ENCODE measurements at places on chromosomes 1 and 21.
A peak's percentile ranks its signal among the peaks of the same experiment; 100 is the strongest.

- no peak for DNase-seq
Observed at GRCh38 chr1:183651612-183652011, 1.5 kb downstream of the APOBEC4 start.

GRCh38 chr1:40984066-40984465, 4.6 kb downstream of the CTPS1 start:
- DNase-seq: no peak

DNA sequence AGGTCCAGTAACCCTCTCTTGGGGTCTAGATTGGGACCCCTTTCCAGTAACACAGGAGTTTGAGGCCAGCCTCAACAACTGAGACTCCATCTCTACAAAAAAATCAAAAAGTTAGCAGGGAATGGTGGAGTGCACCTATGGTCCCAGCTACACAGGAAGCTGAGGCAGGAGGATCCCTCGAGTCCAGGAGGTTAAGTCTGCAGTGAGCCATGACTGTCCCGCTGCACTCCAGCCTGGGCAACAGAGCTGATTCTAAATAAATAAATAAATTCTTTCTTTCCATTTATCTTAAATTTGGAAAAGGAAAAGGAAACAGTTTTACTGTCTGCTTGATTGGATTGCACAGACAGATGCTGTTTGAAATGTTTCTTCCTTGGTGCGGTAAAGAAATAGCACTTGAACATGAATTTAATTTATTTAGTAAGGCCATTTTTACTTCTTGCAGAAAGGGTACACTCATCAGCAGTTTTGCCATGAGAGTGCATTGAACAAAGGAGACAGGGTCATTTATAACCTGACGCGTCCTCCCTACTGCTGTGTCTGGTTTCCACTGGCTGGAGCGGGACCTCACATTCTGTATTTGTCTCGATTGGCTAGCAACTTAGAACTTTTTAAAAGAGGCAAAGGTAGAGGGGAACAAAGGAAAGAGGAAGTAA, 37.0 kb upstream of the ZNF496 start:
- DNase-seq: no peak

- no peak for DNase-seq
Observed at GRCh38 chr1:201594575-201595245, 55.8 kb downstream of the NAV1 start.

DNA sequence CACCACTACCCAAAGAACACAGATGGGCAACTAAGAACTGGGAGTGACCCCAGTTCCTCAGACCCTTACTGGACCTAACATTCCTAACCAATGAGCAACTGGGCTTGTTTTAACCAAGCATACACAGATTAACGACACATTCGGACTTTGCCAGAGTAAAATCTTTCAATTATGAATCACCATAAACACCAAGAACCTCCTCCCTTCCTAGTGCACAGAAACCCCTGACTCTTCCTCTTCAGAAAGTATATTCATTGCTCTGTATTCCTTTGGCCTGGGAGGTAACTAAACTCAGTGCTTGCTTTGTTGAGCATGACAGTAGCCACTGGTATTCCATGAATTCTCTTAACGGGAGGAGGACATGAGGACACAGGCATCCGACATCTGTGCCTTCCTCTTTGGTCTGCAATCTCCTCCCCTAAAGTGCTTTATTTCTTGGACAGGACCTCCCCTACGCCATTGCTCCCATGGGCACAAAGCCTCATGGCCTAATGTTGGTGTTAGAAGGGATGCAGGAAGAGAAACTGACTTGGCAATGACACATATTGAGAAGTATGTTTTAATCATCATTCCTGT, 42.7 kb downstream of the SEC16B start:
- DNase-seq: no peak

GRCh38 chr1:28592321-28593071, 431 bp downstream of the RAB42 start:
- DNase-seq: no peak

GRCh38 chr1:818618-819291, 105.0 kb upstream of the SAMD11 start:
- no peak for DNase-seq

DNA sequence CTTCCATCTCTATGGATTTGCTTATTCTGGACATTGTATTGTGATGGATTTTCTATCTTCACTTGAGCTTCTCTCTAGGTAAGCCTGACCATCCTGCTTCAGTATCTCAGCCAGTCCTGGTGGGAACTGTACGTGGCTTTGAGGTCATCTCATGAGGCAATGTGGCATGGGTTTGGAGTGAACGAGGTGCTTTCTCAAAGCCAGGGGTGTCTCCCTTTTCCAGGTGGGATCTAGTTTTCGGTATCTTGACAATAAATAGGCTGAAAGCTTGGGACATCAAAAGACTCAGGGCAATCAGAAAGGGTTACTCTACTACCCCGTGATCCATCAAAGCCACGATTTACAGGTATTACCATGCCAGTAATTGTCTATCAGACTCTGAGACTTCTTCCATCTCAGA, 40.8 kb downstream of the AZIN2 start:
- no peak for DNase-seq

- peak; percentile 93 for DNase-seq
Observed at GRCh38 chr1:59150577-59151386, 146.1 kb upstream of the FGGY start.

GRCh38 chr1:18111605-18112297, 4.2 kb downstream of the IGSF21 start:
- DNase-seq: no peak

DNA sequence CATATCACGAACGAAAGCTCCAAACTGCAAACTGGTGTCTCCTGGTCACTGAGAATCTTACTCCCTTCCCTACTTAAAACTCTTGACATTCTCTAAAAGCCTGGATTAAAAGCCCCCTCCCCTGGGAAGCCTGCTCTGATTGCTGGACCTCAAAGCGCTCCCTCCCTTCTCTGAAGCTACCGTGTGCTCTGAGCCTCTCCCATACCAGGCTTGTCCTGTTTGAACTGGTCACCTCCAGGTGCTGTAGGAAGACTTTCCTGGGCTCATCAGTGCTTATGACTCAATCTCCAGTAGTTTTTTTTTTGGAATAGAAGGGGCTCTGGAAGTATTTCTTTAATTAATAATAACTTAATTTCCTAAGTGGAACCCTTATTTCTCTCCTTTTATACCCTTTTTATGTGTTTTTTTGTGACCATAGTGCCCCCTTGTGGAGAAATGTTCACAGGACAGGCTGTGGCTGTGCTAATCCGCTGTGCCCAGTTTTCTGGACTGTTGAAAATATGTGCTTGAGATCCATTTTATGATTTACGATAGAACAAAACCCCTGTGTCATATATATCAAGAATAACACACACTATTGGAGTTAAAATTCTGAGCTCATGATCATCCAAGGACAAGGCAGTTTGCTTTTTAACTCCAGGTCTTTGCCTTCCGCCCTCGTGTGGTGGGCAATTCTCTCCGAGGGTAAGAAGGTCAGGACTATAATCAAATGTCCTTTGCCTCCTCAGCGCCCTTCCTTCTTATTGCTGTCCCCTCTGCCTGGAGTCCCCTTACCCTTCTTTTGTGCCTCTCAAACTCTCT, 16.9 kb downstream of the MTARC1 start:
- DNase-seq: no peak

DNA sequence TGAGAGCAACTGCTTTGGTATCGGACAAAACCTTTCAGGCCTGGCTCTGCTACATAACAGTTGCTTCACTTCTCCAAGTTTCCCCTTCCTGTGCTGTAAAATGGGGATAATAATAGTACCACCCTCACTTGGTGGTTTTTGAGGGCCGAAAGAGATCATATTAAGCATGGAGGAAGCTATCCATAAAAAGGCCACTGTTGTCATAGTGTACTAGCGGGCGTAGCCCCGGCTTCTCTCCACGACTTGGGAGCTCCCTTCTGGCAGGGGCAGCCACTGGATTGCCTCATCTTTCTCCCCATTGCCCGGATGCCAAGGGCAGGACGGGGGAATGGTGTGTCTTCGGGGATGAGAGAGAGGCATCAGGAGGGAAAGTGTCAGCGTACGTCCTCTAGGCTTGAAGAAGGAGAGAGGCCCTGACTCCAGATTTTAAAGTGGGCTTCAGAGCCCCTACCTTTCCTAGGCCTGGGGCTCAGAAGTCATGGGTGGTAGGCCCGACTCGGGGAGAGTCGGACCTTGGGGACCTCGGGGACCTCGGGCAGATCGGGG, 548 bp upstream of the MFSD2A start:
- peak; percentile 83 for DNase-seq

DNA sequence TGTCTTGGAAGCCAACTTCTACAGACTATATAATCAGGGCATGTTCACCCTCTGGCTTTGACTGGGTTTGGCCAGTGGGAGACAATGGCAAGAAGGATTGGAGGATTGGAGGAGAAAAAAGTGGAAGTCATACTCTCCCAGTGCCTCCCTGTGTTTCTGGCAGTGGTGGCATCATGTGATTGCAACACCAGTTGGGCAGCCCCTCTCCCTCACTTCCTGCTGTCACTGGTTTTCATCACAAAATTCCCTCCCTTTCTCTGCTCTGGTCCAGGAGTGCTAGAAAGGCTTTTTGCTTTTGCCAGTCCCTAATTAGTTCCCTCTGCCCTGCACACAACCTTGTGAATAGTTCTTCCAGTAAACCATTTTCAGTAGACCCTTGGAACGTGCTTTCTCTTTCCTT, 3.7 kb upstream of the QSOX1 start:
- DNase-seq: no peak

DNA sequence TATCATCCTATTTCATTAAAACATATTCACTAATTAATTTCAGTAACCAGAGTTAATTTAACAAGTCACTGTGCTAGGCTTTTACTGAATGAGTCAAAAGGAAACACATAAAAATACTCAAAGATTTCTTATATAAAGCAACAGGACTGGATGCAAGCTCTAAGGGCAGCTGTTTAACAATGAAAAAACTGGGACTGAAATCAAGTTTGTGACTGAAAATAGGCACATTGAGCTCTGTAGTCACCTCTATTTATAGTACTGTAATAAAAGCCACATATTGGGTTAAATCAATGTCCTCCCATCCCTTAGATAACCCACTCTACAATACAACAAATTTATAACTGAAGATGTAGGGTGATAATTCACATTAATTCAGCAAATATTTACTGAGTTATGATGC, 52.4 kb downstream of the SMYD3 start:
- DNase-seq: no peak

GRCh38 chr1:42825036-42825851, 8.0 kb upstream of the SVBP start:
- DNase-seq: no peak

DNA sequence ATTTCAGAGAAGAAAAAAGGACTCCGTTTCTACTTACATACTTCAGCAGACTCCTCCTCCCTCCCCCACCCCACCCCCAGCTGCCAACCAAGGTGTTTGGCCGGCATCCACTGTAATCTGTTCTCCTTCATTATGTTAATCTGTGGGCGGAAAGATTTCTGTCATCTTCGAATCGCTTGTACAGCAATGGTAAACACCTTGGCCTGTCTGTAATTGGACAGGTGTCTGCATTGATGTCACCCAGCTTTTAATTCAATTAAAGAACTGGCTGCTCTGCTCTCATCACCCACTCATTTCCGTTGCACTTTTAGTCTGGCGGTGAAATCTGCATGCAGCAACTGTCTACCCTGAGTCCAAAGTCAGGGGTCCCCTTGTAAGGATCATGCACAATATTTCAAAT, 368.6 kb downstream of the USH2A start:
- no peak for DNase-seq

- no peak for DNase-seq
Observed at GRCh38 chr1:24178407-24178806, 8.7 kb downstream of the IFNLR1 start.

- no peak for DNase-seq
Observed at GRCh38 chr1:214660900-214661299, 57.9 kb downstream of the CENPF start.

DNA sequence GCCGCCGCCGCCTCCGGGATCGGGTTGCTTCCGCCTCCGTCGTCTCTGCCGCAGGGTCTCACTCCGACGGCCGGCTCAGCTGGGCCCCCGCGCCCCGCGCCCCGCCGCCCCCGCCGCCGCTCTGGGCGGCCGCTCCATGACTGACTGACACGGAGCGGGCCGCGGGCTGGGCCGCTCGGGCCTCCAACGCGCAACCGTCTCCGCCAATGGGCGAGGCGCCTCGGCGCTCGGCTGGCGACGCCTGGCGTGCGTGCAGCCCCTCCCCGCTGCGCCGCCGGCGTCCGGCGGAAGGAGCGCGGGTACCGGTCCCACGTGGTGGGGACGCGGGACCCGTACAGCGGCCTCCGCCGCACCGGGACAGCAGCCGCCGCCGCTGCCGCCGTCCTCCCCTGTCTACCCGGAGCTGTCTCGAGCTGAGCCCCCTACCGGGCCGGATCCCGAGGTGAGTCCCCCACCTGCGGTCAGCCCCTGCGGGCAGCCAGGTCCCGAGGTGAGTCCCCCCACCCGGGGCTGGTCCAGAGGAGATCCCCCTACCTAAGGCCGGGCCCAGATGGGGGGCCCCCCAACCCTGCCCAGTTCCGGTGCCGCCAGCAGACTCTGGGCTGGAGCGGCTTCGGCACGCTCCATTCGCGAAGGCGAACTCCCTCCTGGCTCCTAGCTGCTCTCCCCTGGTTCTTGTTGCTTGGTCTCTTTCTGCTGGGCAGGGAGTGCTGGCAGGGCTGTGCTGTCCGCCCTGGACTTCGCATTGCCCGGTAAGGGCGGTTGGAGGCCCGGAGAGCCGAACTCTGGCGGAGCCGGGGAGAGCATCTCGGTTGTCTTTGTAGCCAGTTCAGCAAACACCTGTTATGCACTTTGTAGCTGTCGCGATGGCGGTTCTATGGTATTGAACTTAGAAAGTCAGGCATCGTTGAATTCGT, at the start of the genes TAF5L and URB2:
Gene TAF5L (minus strand): TSS at position 208 of the 917 bp plus-strand sequence. CDS start 11,640 bp downstream, outside the sequence.
Gene URB2 (plus strand): TSS at position 333 of the 917 bp plus-strand sequence. CDS start 1,387 bp downstream, outside the sequence.
- DNase-seq: peak; percentile 95

DNA sequence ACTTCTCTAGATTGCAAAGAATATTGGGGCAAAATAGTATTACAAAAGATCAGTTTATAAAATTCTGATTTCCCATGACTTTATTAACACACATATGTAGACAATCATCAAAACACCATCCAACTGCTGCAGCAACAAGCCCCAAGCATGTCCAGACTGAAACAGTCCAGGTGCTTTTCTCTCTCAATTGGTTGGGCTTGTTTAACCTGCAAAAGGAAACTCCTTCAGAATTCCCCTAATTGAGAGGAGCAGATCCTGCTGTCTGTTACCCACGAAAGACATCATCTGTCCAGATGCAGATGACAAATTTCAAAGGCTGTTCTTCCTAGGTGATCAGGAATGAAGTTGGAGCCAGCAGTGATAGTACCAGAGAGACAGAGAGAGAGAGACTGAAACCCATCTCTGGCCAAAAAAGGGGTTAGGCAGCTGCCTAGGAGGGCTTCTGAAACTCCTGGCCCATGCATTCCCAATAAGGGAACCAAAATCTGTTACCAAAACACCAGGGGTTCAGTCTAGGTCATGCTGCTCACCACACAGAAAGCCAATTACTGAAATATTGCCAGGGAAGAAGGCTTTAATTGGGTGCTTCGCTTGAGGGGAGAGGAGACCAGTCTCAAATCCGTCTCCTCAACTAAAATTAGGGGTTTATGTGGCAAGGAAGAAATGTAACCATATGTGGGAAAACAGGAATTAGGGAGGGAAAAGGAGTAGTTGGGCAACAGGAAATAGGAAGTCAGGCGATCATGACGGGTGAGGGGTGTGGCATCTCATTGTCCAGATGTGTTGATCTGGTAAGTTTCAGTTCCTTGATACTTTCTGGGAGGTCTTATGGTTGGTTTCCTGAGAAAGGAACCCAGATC, 34.7 kb upstream of the RGL1 start:
- DNase-seq: no peak

Measured in posterior vena cava (tissue), 2 donors.